Pulmonary artery endothelial cell (primary cell): ENCODE measurements at places on chromosomes 5 and 9. TPM values are rescaled to one million over a fixed set of nuclear protein-coding genes. Genes with fewer than 3 reads are reported as not detected.

C5orf63 gene
- total RNA-seq = 1.3 and 1.7 TPM in 2 replicates

LOX gene
- 25.5 and 36.9 TPM in 2 replicates for total RNA-seq

TAS2R1 gene
- not detected in 2 replicates for total RNA-seq

CDC20B gene
- 0.07 and 0.14 TPM in 2 replicates for total RNA-seq

PSAT1 gene
- total RNA-seq = 26.6 and 30.7 TPM in 2 replicates

VLDLR gene
- total RNA-seq = 2.7 and 9.9 TPM in 2 replicates

SLC4A9 gene
- total RNA-seq = not detected in 2 replicates

PGM5 gene
- 0.07 and 0.26 TPM in 2 replicates for total RNA-seq
